ENCODE measurements at places on chromosomes 5 and 9.

GRCh38 chr5:135426102-135427082 lies 20.8 kb downstream of the DCANP1 start:
- no peak for DNase-seq

GRCh38 chr9:76351006-76351405 lies 43.2 kb downstream of the RFK start:
- no peak for DNase-seq

- DNase-seq, result no peak
Measured at GRCh38 chr5:76555717-76556116, 67.5 kb downstream of the F2RL2 start.

GRCh38 chr9:129322022-129322621 lies 144.1 kb upstream of the IER5L start:
- no peak for DNase-seq

DNA sequence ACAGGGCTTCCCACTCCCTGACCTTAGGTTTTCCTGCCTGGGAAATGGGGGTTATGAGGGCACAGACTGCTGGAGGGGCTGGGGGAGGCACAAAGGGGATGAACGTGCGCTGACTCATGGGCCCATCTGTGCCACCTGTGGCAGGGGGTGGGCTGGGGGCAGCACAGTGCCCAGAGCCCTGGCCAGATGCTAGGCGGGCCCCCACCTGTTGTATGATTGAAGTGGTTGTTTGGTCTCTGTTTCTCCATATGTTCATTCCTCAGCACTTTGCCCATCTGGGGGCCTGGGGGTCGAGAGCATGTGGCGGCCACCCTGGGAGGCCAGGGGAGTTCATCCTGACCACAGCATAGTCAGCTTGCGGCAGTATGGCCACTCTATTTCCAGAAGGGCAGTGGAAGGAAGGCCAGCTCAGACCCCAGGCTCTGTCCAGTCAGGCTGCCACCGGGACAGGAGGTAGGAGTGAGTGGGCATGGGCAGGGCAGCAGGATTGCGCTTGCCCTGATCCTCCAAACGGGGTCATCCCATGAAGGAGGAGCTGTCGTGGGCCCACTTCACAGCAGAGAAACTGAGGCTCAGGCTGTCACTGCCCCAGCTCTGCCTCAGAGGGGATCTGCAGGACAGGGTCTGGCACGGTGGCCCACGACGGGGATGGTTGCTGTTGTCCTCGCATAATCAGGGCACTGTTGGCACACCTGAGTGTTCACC lies 841 bp upstream of the NINJ1 start:
- DNase-seq, result no peak

DNA sequence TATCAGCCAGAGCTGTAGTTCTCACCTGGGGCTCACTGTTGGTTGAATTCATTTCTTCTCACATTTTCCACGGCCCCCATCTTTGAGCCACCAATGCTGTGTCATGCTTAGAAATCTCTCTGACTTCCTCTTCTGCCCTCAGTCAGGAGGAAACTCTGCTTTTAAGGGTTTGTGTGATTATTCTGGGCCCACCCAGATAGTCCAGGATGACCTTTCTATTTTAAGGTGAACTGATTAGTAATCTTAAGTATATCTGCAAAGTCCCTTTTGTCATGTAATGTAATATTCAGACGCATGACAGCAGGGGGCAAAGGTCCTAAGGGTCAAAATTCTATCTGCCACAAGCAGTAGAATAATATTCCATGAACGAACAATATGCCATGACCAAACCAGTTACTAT lies 88.4 kb downstream of the AK8 start:
- DNase-seq, result no peak

Data from stimulated activated naive CD4-positive, alpha-beta T cell treated with Interleukin-2 at 50 U/mL for 16 hours (primary cell).